ENCODE measurements at places on chromosomes 16 and 17.

GRCh38 chr17:50908860-50909764 lies 43.0 kb upstream of the TOB1 start:
- peak; percentile 60 for DNase-seq

DNA sequence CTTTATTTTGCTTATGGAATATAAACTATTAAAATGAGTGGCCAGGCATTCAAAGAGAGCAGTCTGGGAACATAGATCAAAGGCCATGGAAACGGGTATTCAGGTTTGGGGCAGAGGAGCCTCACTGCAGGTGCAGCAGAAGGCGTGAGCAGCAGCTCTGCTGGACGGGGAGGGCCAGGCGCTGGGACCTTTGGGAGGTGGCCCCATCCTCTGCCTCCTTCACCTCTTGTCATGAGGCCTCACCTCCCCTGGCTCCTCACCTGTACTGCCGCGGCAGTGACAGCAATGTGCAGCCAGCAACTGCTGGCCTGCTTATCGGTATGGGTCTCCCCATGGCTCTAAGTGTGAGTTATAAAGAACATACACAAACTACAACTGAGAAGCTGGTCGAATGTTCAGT lies 109.4 kb downstream of the CDK5R1 start:
- DNase-seq = no peak

GRCh38 chr16:2778630-2778958 lies 1.5 kb upstream of the ELOB start:
- no peak for DNase-seq

DNA sequence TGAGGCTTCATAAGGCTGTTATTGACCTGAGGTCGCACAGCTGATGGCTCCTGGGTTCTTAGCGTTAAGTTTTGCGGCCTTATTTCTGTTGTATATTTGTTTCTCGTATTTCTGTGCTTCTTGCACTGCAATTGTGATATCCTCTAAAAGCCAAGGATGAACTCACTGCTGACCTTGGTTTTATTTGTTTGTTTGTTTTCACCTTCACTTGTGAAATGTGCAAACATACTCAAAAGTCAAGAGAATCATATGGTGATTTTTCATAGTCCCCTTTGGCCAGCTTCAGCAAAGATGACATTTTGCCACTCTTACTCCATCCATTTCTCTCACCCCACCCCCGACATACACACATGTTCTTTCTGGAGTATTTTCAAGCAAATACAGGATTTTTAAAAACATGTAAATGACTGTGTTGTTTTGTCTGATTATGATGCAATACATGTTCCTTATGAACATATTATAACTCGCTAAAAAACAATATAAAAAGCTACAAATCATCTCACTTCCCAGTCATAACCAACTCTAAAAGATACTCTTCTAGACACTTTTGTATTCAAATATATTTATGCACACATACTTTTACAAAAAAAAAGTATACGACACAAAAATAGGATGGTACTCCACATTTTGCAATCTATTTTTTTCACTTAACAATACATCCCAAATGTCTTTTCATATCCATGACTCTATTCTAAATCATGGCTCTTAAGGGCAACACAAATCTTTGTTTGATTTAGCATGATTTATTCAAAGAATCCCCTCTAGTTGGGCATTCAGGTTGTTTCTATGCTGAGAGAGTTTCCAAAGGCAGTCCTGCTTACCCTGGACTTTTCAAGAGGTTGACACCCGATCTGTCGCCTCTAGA lies 5.7 kb upstream of the ZCCHC14 start:
- DNase-seq = no peak

DNA sequence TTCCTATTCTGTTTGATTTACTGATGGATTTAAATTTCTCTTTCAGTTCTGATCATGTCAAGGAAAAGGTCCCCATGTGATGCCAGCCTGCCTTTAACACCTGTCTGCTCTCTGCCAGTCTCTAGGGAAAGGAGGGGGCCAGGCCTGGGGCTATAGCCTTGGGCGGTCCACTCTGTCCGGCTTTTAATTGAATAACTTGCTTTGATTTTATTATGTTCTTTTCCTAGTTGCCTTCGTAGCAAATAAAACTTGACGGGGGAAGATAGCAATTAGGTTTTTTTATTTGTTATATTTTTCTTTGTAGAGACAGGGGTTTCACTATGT lies 47.6 kb downstream of the ABAT start:
- no peak for DNase-seq

DNA sequence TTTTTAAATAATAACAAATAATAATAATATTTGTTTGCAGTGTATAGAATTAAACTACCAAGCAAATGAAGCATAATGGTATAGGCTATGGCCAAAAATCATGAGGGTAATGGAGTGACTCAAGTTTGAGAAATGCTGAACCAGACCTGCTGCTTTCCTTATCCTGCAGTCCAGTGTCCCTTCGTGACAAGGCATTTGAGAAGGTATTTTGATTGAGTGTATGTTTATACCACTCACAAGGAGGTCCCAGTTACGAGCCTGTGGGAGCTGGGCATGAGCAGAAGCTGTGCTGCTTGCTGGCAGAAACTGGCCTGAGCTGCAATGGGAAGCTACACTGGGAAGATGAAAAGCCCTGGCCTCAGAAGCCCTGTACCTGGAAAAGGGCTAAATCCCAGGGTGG lies 50.3 kb downstream of the GNAO1 start:
- DNase-seq = no peak

DNA sequence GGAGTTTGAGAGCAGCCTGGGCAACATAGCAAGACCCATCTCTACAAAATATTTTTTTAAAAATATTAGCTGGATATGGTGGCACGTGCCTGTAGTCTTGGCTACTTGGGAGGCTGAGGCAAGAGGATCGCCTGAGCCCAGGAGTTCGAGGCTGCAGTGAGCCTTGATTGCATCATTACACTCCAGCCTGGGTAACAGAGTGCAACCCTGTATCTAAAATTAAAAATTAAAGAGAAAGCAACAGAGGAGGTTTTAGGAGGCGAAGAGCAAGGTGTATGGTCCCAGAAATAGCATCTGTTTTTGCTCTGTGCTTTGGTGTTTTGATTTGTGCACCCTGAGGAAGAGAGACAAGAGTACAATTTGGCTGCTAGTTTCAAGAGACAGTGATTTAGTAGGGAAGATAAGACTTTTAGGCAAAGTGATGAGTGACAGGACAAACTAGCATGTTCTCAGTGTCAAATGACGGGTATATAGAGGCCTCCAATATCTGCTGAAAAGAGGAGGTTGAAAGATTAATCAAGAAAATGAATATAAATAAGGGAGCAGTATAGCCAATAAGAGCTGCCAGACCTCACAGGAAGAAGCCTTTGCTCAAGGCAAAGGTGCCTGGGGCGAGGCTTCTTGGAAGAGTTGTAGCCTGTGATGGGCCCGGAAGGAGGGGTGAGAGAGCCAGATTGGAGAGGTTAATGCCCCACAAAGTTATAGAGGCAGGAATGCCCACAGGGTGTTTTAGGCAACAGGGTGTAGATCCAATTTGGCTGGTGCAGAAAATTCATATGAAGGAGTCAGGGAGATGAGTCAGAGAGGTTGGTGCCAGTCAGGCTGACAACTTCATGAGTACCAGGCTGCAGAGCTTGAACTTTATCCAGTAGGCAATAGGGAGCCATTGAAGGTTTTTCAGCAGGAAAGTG lies 11.4 kb downstream of the HLF start:
- DNase-seq = no peak

Measured in activated T-cell treated with anti-CD3 and anti-CD28 coated beads, Interleukin-2, amount 50 U/mL, for 1 hour (primary cell).